ENCODE measurements at places on chromosomes 1 and 21.

DNA sequence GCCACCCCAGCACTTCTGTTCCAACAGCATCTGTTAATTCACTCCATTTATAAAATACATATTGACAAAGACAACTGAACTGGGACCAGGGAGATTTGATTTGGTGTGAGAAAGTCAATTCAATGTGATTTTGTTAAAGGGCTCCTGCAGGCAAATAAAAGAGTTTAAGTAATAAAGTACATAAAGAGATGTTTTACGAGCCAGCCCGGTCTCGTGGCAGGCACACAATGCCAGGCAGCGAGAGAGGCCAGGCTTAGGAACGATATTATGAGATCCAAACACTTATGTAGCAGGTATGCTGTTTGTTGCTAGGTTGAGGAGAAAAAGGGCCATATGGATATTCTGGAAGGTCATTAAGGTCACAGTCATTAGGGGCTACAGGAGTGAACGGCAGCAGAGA is 227.1 kb downstream of the KCTD3 start:
- no peak for DNase-seq

DNA sequence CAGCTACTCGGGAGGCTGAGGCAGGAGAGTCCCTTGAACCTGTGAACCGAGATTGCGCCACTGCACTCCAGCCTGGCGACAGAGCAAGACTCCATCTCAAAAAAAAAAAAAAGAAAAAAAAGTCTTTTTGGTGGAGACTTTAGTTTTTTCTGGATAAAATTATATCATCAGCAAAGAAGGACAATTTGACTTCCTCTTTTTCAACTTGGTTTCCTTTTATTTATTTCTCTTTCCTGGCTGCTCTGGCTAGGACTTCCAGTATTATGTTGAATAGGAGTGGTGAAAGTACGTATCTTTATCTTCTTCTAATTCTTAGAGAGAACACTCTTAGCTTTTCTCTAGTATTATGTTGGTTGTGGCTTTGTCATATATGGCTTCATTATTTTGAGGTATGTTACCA is 130.8 kb downstream of the PCBP3 start:
- DNase-seq, result no peak

DNA sequence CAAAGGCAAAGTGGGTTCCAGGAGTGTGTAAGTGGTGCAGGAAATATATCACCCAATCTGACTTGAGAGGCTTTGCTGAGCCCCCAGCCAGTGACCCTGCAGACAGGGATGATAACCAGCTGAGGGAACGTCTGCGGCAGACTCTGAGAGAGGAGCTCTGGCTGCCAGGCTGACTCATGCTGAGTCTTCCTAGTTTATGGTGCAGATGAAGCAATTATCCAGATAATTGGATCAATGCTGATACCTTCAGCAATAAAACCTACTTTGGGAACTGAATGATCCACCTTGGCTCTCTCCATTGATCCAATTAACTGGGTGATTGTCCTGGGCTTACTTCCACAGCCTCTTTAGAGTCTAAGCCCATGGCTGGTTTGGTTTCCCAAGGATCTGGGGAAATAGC is 7.3 kb downstream of the C8B start:
- no peak for DNase-seq

DNA sequence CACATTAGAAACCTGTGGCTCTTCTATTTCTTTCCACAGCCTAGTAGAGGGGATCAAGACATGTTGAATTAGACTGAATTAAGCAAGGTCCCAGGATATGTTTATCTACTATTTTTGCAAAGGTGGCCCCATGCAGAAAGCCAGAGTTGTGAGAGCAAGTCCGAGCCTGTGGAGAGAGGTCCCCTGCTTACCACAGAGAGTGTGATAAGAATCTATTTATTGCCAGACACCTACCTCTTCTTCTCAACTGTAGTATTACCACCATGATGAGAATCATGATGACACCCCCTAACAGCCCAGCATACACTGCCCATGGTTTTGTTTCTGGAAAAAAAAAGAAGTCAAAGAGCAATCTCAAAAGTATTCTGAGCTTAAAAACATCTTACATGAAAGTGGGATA is 23.0 kb downstream of the SLAMF1 start:
- no peak for DNase-seq

GRCh38 chr1:156797212-156797871 is 19.3 kb downstream of the SH2D2A start:
- DNase-seq, result no peak
